ENCODE measurements at places on chromosomes 6 and 20.

- DNase-seq = no peak
Observed at GRCh38 chr6:22925304-22925835, 356.0 kb downstream of the HDGFL1 start.

- DNase-seq = no peak
Observed at GRCh38 chr20:13913131-13913530, 77.3 kb downstream of the SEL1L2 start.

DNA sequence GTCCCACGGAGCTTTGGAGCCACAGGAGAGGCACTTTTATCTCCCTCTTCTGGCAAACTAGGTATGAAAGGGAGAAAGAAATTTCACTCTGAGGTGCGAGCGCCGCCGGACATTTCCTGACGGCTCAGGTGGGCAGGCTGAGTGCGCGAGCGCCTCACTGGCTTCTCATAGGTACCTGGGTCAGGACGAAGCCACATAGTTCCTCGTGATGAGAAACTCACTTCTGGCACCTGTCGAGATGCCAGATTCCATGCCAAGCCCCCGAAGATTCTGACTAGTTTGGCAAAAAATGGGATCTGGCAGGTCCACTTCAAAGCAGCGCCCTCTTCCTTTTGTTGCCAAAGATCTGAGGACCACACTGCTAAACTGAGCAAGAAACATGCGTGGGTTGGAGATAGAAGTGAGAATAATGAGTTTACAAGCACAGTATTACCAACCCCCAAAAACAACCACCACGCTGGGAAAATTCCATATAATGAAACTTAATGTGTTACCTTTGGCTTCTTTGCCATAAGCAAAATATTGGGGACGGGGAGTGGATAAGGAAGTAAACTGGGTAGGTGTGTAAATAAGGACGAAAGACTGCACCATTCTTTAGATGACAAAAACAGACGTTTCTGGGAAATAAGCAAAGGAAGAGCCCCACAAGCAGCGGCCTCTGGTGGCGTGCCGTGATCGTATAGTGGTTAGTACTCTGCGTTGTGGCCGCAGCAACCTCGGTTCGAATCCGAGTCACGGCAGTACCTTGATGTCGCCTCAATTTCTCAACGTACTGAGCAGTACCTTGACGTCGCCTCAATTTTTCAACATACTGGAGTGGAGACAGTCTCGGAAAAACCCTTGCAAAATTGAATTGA is 89.8 kb upstream of the PRSS16 start:
- peak; percentile 67 for DNase-seq

DNA sequence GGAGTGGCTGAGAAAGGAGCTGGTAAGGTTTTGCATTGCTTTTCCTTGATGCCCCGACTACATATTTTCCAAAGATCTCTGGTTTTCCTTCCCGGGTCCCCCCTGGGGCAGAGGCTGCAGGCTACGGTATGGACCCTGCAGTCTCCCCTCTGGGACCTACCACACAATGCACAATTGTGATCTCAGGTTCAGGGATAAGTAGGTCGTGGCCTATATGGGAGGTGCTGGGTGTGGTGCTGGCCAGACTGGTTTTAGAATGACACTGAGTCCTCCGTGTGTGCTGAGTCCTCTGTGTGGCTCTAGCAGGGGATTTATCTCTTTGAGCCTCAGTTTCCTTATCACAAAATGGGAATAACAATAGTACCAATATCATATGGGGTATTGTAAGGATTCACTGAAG is 376 bp downstream of the C20orf202 start:
- no peak for DNase-seq

GRCh38 chr6:107600936-107601335 is 111.0 kb downstream of the SOBP start:
- peak; percentile 85 for DNase-seq

All from NCI-H226 (cell line).